NCI-H2227 treated with DMSO at 0.1 percent for 48 hours (cell line): ENCODE measurements at places on chromosomes 11 and 22.
A peak's percentile ranks its signal among the peaks of the same experiment; 100 is the strongest.

DNA sequence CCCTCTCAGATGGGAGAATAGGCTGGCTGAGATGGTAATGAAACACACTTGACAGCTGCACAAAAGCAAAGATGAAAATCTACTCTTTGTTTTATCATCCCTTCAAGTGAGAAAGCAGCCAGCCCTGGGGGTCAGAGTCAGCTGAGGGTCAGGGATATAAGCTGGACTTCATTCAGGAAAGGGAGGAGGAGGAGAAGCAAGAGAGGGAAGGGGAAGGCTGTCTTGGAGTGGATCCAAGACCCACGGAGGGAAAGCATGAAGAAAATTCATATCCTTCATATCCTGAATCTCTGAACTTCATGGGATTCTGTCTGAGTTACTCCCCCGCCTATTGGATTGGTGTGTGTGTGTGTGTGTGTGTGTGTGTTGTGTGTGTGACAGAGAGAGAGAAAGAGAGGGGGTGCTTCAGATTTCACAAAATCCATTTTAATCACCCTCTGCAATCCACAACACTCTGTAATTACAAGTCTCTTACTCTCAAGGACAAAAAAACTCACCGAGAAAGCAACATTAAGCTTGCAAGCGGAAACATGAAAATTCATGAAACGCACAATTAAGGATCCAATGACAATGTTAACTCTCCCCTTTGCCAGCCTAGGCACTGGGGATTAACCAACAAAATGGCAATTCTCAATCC is 327.7 kb downstream of the TENM4 start:
- DNase-seq: no peak

DNA sequence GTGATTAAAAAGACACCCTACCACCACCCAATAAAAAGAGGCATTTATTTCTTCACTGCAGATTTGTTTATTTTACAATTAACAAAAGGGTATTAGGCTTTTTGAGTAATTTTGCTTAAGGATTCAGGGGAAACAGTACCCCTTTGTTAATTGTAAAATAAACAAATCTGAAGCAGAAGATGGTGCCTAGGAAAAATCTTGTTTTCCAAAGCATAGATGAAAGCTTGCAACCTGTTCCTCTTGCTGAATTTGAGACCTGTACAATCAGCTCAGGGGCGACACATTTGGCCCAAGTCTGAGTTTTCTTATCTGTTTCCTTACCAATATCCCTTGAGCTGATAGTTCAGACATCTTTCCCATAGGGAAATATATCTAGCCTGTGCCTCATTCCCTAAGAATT is 171.9 kb downstream of the GRIA4 start:
- DNase-seq: no peak

- no peak for DNase-seq
These were observed 337.2 kb upstream of the DDI1 start for GRCh38 chr11:103699216-103699615.

- peak; percentile 56 for DNase-seq
These were observed 17.9 kb upstream of the TPH1 start for GRCh38 chr11:18063862-18064434.

DNA sequence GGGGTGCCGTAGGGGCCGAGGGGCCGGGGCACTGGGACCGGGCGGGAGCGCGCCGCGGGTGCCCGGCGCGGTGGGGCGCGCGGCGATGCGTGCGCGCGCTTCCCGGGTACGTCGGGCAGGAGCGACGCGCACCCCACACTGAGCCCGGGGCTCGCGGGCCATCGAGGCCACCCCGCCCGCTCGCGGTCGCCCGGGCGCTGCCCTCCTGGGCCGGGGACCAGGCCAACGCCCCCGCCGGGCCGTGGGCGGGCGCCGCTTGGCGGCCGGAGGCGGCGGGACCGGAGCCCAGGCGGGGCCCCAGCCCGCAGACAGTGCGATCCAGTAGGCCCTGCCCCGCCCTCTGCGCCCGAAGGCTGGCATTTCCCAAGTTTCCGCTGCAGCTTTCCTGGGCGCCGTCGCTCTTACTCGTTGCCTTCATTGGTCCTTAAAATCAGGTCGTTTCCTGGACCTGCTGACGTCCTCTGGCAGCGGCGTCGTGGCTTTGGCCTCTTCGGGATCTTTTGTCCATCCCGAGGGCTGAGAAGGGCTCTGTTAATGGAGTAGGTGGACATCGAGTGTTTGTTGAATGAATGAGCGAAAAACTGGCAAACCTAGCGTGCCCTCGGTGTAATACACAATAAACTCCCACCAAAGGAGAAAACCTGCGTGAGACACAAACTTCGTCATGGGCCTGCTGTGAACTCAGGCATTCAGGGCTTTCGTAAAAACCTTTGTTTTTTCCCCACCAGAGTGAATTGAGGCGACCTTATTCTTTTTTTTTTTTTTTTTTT is 638 bp downstream of the PARVA start:
- DNase-seq: peak; percentile 56

GRCh38 chr11:6607190-6607795 is 3.7 kb downstream of the ILK start:
- DNase-seq: no peak

- DNase-seq: no peak
These were observed 183.3 kb downstream of the BLID start for GRCh38 chr11:121932646-121933185.

DNA sequence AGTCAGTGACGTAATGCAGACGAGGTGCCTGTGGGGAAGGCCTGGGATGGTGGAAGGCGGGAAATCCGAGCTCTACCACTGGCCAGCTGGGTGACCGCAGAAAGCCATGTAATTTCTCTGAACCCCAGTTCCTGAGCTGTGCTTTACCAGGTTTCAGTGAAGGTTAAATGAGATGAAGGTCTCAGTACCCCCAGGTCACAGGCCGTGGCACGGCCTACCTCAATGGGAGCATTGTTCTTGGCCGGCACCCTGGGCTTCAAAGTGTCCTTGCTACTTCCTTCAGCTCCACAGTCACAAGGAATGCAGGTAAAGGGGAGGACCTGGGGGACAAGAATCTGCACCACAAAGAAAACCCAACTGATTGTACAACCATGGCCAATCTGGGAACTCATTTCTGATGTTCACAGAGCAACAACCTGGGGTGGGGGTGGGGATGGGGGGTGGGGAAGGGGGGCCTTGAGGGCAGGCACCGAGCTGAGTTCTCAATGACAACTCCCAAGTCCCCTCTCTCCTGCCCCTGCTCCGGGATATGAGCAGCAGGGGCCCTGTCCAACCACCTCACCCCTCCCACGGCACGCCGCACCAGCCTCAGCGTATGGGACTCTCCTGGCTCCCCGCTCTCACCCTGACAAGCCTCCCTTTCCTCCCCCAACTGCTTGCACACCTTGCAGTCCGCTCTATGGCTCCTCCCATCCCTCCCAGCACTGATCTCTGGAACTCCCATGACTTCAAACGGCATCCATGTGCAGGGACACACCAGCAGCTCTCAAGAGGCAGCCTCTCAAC is 59.1 kb upstream of the ARFGAP3 start:
- no peak for DNase-seq

- DNase-seq: no peak
These were observed 3.9 kb downstream of the CSTF3 start for GRCh38 chr11:33157103-33158027.

DNA sequence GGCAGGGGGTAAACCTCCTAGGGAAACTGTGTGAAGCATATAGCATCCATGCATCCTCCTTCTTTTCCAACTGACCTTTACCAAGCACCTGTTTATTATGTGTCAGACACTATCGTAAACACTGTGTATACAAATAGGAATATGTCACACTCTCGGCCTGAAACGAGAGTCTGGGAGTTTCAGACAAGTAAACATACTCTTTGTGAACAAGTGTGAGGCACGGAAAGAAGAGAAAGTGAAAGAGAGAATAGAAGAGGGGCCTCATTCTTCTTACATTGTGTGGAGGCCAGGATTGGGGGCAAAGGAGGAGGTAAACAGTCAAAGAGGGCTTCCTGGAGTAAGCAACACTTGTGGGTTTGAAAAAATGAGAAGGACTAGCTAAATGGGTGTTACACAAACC is 16.4 kb downstream of the CSNK2A3 start:
- no peak for DNase-seq

GRCh38 chr11:36601155-36601554 is 3.1 kb upstream of the RAG2 start:
- no peak for DNase-seq

DNA sequence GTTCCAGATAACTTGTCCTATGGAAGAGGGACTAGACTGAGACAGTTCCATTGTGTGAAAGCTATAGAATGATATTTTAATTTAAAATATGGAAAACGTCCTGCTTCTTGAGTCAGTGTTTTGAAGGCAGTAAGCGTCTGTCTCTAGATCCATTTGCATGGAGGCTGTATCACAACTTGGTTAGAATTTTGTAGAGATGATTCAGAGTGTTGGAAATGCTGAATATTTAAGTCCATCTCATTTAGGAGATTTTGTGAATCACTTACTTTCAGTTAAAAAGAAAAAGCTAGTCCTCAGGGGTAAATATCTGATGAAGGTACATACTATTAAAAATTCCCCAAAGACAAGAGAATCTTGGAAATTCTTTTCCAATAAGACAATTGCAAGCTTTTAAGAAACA is 72.7 kb downstream of the FANCF start:
- DNase-seq: no peak

DNA sequence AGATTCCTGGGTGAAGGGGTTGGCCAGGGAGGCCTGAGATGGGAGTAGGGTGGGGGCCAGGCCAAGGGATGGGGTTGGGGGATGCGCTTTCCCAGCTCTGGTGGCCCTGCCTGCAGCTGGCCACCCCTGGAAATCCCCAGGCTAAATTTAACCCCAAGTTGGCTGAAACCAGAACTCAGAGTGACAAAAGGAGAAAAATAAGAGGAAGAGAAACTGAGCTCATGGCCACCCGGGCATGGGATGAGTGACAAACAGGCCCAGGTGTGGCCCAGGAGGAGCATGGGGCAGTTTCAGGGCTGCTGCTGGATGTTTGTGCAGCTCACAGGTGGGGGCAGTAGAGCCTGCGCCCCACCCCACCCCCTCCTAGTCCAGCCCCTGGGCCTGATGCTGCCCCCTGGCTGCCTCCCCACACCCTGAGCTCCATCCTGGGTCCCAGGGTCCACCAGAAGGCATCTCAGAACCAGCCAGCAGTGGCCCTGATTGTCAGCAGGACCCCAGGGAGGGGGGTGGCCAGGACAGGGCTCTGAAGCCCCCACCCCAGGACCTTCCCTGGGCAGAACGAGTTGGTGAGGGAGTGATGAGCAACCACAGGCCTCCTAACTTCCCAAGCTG is 48.0 kb downstream of the IGLL5 start:
- no peak for DNase-seq

GRCh38 chr11:72423840-72424239 is 10.5 kb downstream of the CLPB start:
- DNase-seq: no peak

- DNase-seq: no peak
These were observed 2.0 kb downstream of the CLCF1 start for GRCh38 chr11:67371189-67371910.

DNA sequence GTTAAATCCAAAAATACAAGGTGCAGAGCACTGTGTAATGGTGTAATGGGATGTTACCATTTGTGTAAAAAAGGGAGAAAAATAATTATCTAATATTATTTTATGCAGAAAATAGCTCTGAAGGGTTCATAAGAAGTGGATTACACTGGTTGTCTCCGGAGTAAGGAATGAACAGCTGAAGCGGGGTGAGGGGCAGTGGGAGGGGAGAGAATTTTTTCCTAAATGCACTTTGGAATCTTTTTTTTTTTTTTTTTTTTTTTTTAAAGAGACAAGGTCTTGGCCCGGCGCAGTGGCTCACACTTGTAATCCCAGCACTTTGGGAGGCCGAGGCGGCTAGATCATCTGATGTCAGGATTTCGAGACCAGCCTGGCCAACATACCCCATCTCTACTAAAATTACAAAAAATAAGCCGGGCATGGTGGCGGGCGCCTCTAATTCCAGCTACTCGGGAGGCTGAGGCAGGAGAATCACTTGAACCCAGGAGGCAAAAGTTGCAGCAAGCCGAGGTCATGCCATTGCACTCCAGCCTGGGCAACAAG is 6.8 kb upstream of the POLR3H start:
- no peak for DNase-seq

DNA sequence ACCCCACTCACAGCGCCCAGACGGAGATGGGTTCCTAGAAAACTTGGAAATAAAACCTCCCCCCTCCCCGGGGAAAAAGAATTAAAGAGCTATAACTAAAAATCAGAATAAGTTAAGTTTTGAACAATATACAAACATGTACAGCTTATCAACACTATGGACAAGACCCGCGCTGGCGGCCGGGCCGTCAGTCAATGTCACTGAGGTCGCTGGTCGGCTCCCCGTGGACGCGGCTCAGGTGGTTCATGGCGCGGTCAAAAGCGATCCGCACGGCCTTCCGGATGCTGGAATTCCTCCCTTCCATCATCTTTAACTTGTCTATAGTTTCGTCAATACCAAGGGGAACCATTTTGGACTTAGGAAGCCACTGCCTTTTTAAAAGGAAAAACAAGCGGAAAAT is 53.6 kb downstream of the BRD1 start:
- DNase-seq: no peak

DNA sequence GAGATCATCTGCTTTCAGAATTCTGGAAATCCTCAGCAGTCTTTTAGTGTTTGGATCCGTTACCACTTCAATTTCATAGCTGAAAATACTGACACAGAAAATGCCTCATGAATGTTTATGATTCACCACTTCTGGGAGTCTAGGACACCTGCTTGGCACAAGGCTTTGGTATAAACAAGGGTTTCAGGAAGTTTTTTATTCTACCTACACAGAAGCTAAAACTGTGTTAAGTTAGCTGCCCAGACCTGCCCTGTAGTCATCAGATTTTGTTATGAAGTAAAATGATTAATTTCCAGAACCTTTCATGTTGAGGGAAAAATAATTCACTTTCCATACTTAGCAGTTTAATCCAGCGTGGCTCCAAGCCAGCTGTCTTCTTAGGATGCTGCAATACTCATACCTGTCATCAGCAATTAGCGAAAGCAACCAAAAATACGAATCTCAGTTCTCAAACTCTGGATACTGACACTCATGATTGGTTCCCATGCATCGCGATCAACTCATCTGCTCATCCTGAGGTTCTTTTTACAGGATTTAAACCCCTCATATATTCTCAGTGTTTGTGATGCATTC is 458.5 kb upstream of the CCDC90B start:
- no peak for DNase-seq

- no peak for DNase-seq
These were observed 402.4 kb downstream of the LRRC4C start for GRCh38 chr11:41056892-41057569.

DNA sequence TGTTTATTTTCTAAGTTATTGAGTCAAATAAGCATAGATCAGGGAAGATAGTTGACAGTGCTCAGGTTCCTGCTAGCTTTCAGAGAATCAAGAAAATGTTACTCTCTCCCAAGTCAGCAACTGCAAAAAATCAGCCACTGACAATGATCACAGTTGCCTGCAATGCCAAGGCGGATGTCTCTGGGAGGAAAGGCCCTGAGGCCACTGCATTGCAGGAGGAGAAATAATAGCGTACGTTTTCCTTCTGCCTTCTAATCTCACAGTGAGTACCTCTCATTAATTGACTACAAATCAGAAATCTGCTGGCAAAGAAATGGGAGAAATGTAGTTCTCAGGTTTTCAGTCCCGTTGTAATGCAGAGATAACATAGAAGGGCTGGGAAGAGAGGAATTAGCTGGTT is 54.0 kb upstream of the SPON1 start:
- no peak for DNase-seq

GRCh38 chr22:48340727-48341709 is 1486.7 kb downstream of the BRD1 start:
- DNase-seq: no peak
